Fibroblast of the aortic adventitia (primary cell): ENCODE measurements at places on chromosomes 3 and 15.

DNA sequence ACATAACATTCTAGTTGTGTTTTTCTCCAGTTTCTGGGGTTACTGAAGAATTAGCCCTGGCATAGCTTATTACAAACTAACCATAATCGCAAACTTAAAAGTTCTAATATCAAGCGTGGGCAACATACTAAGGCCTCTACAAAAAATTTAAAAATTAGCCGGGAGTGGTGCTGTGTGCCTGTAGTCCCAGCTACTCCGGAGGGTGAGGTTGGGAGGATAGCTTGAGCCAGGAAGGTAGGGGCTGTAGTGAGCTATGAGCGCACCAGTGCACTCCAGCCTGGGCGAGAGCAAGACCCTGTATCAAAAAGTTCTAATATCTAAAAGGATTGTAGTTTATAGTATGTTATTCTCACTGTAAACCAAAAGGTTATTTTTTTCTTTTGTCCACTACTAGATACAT lies 1.1 kb downstream of the OIP5 start:
- DNase-seq, result no peak

- DNase-seq, result peak; percentile 70
Measured at GRCh38 chr15:87973501-87974215, 282.9 kb downstream of the NTRK3 start.

DNA sequence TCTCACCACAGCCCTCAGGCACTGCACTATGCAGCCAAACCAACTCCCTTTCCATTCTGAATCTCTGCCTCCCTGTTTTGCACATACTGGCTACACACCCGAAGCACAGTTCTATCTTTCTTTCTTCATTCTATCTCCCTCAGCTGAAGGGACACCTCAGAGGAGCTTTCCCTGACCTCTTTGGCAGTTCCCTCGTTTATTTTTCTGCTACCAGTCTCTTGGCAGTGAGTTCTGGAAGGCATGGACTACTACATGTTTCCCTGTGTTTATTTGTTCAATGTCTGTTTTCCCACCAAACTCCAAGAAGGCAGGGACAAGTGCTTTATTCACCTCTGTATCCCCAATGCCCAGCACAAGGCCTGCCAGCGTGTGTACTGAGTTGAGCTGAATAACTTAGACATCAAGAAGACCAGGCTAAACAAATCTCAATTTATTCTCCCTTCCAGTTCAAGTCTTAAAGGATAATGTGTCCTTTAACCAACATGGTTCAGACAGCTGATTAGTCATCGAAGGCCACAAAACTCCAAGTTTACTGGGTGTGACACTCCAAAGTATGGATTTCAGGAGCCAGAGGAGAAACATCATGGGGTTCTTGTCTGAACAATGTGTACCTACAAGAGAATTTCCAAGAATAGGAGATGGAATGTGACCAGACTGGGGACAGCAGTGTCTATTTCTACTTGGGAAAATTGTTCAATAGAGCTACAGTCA lies 260.1 kb upstream of the CTNNB1 start:
- no peak for DNase-seq

DNA sequence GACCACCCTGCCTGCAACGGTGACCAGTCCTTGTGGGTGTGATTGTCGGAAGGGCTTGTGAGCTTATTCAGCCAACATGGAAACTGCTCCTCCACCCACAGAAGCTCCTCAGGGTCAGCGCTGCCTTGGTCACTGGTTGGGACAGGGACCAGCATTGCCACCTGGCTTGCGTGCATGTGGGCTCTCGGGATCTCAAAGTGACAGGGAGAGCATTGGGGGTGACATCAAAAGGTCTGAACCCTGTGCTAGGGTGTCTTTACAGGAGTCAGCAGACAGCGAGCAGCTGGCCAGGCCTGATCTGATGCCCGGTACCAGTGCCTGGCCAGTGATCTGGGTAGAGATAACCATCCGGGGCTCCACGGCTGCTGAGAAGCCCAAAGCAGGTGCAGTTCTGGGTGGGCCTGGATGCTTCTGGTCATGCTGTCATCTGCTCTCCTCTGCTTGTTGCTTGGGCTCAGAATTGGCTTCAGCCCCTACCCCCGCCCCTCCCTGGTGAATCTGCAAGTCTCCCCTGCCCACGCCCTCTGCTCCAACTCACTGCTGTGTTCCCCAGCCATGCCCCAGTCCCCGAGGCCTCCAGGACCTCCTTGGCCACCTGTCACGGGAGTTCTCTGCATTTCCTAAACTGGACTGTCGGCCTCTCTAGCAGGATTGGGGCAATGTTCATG lies 134.8 kb downstream of the NSMCE3 start:
- no peak for DNase-seq

DNA sequence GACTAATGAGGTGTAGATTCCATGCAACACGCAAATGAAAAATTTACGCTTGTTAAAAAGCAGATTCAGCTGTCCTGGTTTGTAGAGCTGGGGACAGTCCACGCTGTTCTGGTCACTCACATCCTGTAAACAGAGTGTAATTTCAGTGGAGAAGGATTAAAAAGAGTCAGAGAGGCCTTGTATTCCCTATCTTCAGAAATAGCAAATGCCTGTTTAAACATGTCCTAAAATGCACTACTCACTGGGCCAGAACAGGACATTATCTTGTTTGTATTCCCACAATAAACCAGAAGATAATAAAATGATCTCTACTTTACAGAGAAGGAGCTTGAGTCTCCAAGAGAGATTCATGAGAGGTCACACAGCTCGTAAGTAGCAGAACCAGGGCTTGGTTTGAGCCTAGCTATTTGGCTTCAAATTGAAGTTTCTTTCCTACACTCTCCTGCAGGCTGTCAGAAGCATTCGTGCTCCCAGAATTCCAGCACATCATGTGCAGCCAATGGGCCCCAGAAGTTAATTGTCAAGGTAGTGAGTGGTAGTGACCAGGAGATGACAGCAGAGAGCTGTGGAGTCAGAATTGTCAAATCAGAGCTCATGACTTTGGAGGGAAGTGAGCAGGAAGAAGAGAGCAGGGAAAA lies 242.5 kb downstream of the ATP8B4 start:
- peak; percentile 68 for DNase-seq

DNA sequence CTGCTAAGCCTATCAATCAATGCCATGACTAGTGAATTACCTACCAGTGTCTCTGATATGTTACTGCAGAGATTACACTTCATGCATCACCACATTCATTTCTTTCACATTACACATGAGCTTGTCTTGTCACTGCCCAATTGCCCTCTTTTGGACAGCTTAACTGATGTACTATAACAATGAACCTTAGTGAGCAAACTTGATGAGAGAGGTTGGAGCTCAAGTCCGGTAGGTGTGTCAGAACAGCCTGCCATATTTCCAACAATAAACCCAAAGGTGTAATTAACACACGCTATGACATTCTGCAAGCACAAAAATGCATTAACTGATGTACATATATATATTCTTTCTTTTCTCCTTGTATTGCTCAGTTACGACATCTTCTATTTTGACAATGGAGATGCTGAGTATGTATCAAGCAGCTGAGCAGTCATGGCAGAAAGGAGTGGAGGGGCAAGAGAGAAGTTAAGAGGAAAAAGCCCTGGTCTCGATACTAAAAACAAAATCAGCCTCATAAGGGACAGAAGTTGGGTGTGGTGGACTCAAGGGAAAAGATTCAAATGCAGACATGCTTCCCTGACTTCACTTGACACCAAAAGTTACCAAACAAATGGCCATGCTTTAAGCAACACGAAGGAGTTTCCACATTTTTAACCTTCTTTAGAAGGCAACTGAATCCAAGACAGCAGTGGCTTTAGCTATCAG lies 538.2 kb downstream of the FOXP1 start:
- no peak for DNase-seq

GRCh38 chr3:142353571-142353970 lies 94.3 kb downstream of the XRN1 start:
- DNase-seq, result no peak

GRCh38 chr15:40066589-40066988 lies 27.6 kb upstream of the SRP14 start:
- no peak for DNase-seq

DNA sequence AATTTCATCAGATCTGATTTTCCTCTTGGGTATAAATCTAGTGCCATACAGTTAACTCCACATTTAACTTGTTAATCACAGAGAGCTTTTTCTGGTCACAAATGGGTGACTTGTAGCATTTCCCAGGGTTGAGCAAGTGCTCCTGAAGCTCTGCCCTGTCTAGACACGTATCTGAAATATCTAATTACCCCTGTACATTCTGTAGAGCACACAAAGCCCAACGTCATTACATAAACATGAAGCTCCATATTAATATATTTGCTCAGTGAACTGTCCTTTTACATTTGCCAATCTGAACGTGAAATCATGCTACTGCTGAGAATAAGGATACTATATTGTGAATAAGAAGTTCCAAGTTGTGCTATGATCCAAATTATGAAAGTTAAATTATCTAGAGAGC lies 49.0 kb downstream of the THBS1 start:
- DNase-seq, result no peak

DNA sequence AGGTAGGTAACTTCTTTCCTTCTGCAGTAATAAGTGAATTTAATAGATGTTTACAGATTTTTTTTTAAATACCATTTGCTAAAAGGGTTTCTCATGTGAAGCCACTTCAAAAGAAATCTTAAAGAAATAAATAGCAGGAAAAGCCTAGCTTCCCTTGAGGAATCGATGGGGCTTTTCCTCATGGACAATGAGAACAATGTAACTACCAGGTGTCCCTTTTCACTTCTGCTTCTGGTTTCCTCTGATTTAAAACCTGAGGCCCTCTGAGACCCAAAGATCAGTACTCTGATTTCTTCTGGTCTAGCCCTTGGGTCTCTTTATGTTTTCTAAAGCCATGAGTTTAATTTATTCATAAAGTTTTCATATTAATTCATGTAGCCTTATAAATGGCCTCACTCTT lies 13.1 kb upstream of the TMEM42 start:
- DNase-seq, result no peak
